ENCODE measurements at places on chromosomes 7 and 10. TPM values are rescaled to one million over a fixed set of nuclear protein-coding genes. Genes with fewer than 3 reads are reported as not detected.

DNA sequence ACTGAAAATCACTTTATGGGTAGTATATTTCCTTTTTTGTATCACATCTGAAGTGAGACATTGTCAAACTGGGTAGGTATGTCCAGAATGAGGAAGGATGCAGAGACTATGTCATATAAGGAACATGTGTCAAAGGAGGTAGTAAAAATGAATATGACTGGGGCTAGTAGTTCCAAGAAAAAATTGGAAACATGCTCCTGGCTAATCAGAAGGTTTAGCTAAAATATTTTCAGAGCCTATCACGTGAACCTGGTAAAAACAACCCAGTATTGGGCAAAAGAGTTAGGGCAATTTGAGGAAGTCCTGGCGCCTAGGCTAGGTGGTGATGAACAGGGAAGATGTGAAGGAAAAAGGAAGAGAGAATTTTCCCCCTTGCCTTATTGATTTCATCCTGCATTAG, 26.4 kb downstream of the ENTPD1 start:
- DNase-seq: no peak

- no peak for DNase-seq
Observed at GRCh38 chr7:50300336-50300735, 4.2 kb upstream of the IKZF1 start.

GRCh38 chr10:33314811-33315561, 19.5 kb downstream of the NRP1 start:
- no peak for DNase-seq

DNA sequence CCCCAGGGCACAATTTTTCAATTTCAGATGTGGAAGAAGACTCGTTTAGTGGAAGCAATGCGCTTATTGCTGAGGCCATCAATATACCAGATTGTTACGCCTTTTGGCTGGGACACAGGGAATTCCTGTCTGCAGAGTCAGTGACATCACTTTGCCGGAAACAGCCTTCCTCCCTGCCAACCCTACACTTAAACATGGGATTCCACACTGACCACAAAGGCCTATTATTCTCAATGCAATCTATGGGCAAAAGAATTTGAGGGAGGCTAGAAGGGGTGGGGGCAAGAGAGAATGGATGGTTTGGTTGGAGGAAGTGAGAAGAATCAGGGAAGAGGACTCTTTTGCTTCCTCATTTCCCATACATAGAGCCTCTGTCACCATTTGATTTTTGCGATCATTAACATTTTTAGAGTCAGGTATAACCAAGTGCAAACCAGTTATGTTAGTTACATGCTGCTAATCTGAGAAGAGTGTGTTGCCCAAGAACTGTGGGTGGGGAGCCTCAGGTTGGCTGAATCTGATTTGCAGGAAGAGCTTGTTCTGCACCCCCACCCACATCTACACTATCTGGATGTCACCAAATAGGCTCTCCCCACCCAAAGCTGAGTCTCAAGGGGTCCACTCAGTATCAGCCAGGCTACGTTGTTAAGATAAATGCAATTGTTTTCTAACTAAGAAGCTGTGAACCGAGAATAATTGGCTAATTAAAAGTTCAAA, 58.2 kb downstream of the ENTPD1 start:
- DNase-seq: no peak

- DNase-seq: no peak
Observed at GRCh38 chr7:42096681-42097561, 140.1 kb downstream of the GLI3 start.

SFRP4 gene
- 0.80 TPM for total RNA-seq

Data from thymus (tissue), 14 donors.